Umbilical cord (tissue), 2 donors: ENCODE measurements at places on chromosomes 2 and 18. TPM values are rescaled to one million over a fixed set of nuclear protein-coding genes. Genes with fewer than 3 reads are reported as not detected.

The ABCB11 gene
- total RNA-seq = 7.9 TPM

The CABYR gene
- 5.8 TPM for total RNA-seq

The ARHGAP28 gene
- 41.2 TPM for total RNA-seq

The DUSP2 gene
- 28.9 TPM for total RNA-seq

The PCARE gene
- 1.4 TPM for total RNA-seq

The DYNAP gene
- 7.0 TPM for total RNA-seq

The SS18 gene
- 128 TPM for total RNA-seq

The ALPG gene
- not detected for total RNA-seq

The RAB27B gene
- total RNA-seq = 10.8 TPM

The RGPD3 gene
- 4.1 TPM for total RNA-seq

The PROKR1 gene
- 0.72 TPM for total RNA-seq

The COL5A2 gene
- 2,163 TPM for total RNA-seq

The STRADB gene
- 142 TPM for total RNA-seq

The ITM2C gene
- total RNA-seq = 128 TPM

The CCNT2 gene
- total RNA-seq = 39.2 TPM

The RALB gene
- 44.5 TPM for total RNA-seq

The CAVIN2 gene
- total RNA-seq = 16.4 TPM

The ASB18 gene
- 2.2 TPM for total RNA-seq

The NOTO gene
- total RNA-seq = 3.4 TPM

The HJURP gene
- total RNA-seq = 3.9 TPM

The ATP6V1C2 gene
- 0.72 TPM for total RNA-seq

The TRABD2A gene
- total RNA-seq = 4.8 TPM

The SERPINB5 gene
- total RNA-seq = 49.4 TPM

The ARHGAP25 gene
- total RNA-seq = 7.7 TPM

The MERTK gene
- total RNA-seq = 8.4 TPM

The MOB1A gene
- 112 TPM for total RNA-seq

The DYSF gene
- total RNA-seq = 2.9 TPM

The ADCY3 gene
- 35.6 TPM for total RNA-seq

The TMEM178A gene
- 3.9 TPM for total RNA-seq

The RAB17 gene
- 1.2 TPM for total RNA-seq

The VAMP5 gene
- 20.0 TPM for total RNA-seq

The ETAA1 gene
- total RNA-seq = 33.0 TPM

The AOX1 gene
- 7.7 TPM for total RNA-seq

The LONRF2 gene
- 3.4 TPM for total RNA-seq
